Psoas muscle (tissue), 8 donors: ENCODE measurements at places on chromosomes 7 and 10. TPM values are rescaled to one million over a fixed set of nuclear protein-coding genes. Genes with fewer than 3 reads are reported as not detected.

DNA sequence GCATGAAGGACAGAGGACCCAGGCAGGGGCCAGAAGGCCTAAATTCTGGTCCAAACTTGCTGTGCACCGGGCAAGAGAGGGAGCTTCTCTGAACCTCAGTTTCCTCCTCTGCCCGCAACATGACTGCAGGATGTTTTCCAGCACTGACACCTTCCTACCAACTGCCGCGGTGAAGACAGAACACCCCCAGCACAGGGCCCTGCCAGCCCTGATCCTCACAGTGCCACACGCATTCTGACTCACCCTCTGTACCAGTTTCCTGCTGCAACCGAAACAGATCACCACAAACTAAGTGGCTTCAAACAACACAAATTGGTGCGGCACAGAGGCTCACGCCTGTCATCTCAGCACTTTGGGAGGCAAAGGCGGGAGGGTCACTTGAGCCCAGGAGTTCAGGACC, 18.1 kb downstream of the MAD1L1 start:
- DNase-seq = peak; percentile 5

The CYP26C1 gene
- polyA plus RNA-seq = 0.03 TPM

DNA sequence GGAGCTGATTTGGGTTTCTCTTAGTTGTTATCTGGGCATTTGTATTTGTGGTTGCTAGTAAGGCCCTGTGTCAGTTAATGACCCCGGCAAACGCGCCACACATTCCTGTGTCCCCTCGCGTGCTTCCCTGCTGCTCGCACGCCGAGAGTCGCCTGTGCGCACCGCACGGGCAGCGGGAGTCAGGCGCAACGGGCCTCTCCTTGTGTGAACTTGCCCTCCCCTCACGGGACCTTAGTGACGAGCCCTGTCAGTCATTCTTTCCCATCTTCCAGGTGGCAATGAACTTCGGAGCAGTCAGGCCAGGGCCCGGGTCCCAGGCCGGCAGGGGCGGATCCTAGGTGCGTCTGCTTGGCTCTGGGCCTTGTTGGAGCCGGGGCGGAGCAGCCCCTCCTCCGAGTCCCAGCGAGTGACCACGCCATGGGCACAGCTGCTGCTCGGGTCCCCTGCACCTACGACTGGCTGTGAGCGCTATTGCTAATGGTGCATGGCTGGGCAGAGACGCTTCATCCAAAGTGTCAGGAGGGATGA, 12.4 kb upstream of the PRKAR1B start:
- DNase-seq = no peak

DNA sequence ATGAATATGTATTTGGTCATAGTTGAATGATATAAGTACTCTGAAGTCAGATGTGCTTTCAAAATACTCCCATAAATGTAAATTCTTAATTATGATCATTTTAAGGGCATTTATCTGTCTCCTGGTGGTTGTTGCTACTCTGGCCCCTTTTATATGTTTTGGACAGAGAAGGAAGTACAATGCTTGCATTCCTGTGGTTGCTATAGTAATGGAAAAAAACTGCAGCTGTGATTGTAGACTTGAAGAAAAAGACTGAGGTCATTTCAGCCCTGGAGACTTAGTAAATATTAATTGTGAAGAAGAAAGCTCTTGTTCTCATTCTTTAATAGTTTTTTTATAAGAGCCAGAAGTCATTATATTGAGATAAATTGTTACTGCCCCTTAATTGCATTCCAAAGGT, 70.2 kb upstream of the FERD3L start:
- no peak for DNase-seq

GRCh38 chr10:71694039-71694501, 25.5 kb downstream of the C10orf105 start:
- no peak for DNase-seq

The IGF2BP3 gene
- 0.03 TPM for polyA plus RNA-seq

The SLC13A1 gene
- not detected for polyA plus RNA-seq

DNA sequence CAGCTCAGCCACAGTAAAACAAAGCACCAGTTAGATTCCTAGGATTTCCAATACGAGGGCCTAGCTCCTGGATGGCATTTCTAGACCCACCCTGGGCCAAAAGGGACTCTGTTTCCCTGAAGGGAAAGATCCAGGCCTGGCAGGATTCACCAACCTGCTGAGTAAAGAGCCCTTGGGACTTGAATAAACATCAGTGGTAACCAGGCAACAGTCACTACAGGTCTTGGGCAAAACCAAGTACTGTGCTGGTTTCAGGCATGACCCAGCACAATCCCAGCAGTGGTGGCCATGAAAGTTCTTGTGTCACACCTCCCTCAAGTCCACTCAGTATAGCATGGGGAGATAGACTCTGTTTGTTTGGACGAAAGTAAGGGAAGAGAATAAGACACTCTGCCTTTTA, 31.0 kb upstream of the STARD3NL start:
- DNase-seq = no peak

- DNase-seq = peak; percentile 39
These were observed 44.9 kb downstream of the VIPR2 start for GRCh38 chr7:159099711-159100231.

- DNase-seq = no peak
These were observed 334.0 kb downstream of the ZNF33B start for GRCh38 chr10:42304341-42304740.

DNA sequence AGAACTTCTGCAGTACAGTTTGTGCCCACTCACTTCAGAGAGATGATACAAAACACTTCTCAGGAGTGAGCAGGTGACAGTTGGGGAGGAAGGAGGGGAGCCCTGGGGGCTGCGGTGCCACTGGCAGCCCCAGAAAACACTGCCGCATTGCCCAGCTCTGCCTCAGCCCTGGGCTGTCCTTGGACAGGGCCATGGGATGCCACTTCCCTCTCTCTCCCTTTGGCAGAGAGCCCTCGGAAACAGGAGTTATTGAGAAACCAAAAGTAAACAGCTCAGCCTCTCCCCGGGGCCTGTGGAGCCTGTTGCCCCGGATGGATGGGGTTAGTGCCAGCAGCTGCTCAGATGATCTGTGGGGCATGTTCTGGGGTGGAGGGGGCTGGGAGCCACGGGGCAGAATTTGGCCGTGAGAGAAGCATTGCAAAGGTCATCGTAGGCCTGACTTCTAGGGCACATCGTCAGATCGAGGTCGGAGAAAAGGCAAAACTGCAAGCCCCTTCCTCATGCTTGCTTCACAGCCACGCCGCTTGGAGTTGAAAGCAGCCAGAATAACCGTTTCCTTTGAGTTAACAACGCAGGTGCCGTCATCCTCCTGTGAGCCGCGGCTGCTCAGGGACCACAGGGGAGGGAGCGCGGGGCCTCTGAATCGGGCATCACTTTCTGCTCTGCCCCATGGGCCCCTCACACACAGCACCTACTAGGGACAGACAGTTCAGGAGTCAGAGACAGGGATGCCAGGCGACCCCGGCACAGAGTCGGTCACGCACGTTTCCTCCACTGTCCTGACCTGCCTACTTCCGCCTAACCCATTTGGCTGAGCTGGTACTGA, 256.4 kb downstream of the CAMK1D start:
- peak; percentile 81 for DNase-seq

DNA sequence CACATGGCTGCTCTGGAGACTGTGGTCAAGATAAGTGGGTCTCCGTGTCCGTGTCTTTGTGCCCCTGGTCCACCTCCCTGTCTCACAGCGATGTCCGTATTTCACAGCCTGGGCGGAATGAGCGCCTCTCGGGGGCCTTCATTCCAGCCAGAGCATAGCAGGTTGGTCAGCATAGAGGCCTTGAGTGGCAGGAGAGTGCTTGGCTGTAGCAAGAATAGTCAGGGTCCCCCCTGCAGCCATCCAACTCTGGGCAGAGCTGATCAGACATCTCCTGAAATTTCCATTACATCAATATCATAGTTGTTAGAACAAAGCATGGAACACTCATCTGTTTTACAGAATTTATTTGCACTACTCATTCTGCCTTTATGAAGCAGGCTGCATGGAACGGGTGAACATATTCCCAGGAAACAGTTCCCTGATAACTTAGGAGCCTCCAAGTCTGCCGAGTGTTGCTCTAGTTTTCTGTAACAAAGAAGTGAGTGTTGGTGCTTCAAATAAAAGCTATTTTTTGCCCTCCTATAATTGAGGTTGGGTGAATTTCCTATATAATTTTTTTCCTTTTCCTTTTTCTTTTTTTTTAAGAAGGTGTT, 255.3 kb downstream of the INHBA start:
- DNase-seq = no peak

The MYH16 gene
- polyA plus RNA-seq = not detected

The PHKG1 gene
- 65.1 TPM for polyA plus RNA-seq

- no peak for DNase-seq
These were observed 281.6 kb upstream of the ZMIZ1 start for GRCh38 chr10:78787125-78787524.

- DNase-seq = no peak
These were observed 42.3 kb upstream of the UBE3C start for GRCh38 chr7:157096286-157097055.

DNA sequence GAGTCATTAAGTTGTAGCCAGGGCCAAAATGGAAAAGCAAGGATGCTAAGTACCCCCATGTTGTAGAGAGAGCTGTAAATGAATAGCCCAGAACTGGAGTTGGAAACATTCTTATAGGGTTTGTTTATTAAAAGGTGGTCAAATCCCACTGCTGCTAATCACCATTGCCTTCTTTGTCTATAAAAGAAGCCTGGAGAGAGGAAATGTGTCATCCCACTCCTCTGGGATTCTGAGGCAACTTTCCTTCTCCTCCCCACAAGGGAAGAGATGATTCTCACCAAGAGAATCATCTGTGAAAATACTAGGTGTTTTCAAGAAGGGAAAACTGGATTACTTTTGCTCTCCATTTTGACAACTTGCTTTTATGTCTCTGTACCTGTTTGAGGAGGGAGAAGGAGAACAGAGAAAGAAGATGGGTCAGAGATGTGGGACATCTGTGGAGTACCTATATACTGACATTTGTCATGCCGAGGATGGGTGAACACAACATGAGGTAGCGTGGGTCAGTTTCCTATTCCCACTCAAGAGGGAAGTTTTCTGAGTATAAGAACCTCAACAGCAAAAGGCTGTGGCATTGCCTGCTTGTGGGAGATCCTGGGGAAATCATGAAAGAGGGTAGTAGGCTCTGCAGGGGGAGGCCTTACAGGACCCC, 262.2 kb downstream of the KIF20B start:
- no peak for DNase-seq

The EBLN1 gene
- not detected for polyA plus RNA-seq

The GRM3 gene
- 0.03 TPM for polyA plus RNA-seq

DNA sequence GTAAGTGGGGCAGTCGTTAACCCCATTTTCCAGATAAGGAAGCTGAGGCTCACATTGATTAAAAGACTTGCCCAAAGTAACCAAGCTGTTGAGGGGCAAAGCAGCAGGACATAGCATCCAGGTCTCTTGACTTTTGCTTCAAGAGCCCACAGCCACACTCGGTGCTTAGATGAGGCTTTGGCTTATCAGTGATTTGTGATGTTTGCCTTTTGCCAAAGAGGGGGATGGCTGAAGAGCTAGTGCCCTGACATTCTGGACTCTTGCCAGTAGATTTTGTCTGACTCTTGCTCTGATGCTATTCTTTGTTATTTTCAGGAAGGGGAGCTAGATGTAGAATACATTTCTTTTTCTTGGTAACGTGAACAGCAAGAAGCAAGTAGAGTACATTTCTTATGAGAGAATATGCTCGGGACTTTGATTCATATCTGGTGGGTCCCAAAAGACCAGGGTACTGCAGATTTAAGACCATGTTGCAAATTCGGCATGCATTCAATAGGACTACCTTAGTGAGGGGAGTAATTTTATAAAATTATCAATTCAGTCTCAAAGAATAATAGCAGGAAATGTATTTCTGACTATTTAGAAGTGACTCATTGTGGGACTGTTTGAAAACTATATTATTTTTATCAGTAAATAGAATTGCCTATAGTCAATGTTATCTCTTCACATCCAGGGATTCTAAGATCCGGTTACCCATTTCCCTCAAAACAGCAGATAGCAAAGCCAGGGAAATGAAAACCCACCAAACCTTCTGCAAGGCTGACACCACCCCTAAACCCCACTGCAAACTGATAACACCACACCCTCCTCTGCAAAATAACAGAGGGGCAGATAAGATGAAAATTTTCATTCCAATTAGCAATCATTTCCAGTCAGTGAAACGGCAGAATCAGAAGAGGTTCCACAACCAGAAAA, 180.0 kb upstream of the BMPER start:
- DNase-seq = no peak

The SLC35G1 gene
- 1.6 TPM for polyA plus RNA-seq

DNA sequence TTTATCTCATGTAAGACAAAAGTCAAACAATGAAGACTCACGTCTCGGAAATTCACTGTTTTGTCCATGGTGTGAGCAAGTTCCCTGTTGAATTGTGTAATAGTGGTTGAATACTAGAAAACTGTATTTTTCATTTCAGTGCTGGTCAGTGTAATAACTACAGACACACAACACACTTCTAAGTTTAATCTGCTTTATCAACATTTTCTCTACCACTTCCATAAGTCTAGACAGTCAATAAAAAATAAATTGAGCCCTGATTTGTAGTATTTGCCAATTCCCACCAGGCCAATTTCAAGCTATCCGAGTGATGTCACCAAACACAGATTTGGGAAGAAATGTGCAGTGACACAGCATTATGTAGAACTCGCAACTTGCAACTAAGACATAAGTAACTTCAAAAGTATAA, 81.9 kb downstream of the GPR141 start:
- no peak for DNase-seq

DNA sequence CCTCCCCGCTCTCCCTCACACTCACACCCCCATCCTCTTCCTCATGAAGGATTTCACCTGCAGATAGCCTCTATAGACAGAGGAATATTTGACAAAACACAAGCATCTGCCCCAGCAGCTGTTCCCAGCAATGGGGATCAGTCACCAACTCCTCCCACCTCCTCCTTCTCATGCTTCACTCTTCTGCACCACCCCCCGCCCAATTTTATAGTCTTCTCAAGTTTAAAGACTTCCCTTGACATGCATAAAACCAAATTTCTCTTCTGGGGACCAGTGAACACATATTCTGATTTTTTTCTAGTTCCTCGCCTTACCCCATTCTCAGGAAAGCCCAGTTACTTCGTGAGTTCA, 654.4 kb downstream of the LRMDA start:
- no peak for DNase-seq
